ENCODE measurements at places on chromosomes 1 and 21. TPM values are rescaled to one million over a fixed set of nuclear protein-coding genes. Genes with fewer than 3 reads are reported as not detected.

DNA sequence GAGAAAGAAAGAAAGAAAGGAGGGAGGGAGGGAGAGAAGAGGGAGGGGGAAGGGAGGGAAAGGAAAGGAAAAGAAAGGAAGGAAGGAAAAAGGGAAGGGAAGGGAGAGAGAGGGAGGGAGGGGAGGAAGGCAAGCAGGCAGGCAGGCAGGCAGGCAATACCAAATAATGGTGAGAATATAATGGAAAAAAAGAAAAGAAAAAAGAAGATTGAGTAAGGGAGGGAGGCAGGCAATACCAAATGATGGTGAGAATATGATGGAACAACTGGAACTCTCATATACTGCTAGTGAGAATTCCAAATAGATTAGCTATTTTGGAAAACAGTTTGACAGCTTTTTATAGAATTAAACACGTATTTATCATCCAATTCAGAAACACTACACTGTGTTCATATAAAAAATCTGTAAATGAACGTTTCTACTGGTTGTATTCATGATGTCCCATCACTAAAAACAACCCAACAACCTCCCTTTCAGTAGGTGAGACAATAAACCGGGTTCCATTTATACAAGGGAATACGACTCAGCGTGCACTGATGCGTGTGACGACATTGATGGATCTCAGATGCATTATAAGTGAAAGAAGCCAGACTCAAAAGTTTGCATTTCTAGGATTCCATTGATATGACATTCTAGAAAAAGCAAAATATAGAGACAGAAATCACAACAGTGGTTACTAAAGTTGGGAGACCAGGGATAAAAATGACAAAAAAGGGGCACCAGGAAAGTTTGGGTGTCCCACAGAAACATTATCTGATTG is 226.4 kb downstream of the DSCAM start:
- DNase-seq = no peak

GRCh38 chr1:197951089-197951488 is 33.9 kb downstream of the LHX9 start:
- no peak for DNase-seq

DNA sequence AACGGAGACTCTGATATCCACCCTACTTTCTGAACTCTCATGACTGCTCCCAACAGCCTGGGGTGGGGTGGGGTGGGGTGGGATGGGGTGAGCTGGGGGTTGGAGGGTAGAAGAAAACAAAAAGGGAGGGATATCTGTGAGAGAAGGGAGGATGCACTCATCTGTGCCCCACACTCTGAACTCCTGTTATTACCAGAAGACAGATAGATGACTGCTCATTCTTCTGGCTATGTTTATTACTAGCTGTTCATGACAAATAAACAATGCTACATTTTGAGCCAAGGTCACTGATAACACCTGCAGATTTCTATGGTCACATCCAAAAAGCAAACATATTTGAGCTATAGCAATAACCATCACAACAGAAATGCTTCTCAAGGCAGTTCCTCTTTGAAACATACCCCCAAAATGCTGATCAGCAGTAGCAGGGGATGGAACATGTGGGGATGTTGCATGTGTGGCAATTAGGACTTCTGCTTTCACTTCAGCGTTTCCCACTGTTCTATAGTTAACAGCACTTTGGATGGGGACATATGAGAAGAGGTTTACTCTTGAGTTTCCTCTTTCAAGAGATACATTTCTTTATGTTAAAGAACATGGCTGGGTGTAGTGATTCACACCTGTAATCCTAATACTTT is 43.3 kb downstream of the GPR3 start:
- DNase-seq = no peak

DNA sequence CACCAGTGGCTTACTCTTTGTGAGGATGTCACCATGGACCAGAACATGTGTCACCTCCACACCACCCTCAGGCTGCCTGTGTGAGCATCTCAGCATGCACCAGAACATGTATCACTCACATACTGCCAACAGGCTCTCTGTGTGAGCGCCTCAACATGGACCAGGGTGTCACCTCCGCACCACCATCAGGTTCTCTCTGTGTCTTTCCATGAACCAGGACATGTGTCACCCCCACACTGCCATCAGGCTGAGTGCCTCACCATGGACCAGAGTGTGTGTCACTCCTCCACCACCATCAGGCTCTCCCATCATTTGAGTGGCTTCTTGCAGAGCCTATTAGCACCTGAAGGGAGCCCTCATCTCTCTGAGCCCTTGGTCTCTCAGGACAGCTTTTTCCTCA is 125.2 kb downstream of the ZNF648 start:
- no peak for DNase-seq

DNA sequence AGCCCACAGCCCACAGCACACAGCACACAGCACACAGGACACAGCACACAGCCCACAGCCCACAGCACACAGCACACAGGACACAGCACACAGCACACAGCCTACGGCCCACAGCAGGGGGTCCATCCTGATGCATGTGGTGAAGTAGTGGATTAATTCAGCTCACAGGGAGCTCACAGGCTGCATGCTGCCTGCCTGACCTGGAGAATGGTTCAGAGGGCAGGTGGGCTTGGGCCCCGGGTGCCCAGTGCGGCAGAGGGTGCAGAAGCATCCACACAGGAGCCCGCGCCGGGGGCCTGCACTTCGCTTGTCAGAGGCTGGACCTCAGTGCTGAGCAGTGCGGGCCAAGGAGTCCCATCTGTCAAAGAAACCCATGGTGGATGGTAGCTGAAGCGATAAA is 21.1 kb upstream of the AJAP1 start:
- no peak for DNase-seq

- DNase-seq = no peak
Measured at GRCh38 chr1:225711236-225711937, 58.5 kb upstream of the ENAH start.

GRCh38 chr1:43067977-43068751 is 103.9 kb downstream of the EBNA1BP2 start:
- DNase-seq = peak; percentile 22

GRCh38 chr1:214272964-214273533 is 7.9 kb upstream of the SMYD2 start:
- no peak for DNase-seq

- no peak for DNase-seq
Measured at GRCh38 chr1:98072047-98072446, 151.2 kb upstream of the DPYD start.

DNA sequence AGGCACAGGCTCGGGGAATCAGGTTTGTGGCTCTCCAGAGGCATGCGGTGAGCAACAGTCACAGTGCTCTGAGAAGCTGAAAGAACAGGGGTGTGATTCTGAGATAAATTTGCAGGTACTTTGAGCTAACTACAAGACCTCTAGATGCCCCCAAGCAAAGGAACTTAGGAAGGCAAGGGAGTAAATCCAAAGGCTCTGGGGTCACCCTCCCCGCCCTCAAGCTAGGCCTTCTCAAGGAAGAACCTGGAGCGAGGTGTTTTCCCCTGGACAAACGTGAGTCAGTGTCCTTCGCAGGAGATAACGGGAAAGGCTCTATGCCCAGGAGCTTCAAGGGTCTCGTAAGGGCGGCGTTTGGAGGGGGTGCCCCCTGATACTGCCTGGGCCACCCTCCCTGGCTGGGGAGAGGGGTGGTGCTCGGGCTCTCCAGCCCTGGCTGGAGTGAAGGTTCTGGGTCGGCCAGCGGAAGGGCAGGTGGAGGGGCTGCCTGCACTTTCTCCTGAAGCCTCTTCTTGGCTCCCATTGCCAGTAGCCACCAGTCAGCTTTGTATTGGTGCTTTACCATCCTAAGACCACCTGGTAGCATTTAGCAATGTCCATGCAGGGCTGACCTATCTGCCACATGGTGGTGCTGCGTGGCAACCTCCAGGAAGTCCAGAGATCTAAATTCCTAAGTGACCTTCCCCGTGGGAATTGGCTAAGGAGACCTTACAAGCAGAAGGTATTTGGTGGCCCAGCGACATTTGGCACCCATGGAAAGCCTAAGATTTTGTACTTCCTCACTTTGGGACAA is 44.0 kb downstream of the GPR161 start:
- no peak for DNase-seq

DNA sequence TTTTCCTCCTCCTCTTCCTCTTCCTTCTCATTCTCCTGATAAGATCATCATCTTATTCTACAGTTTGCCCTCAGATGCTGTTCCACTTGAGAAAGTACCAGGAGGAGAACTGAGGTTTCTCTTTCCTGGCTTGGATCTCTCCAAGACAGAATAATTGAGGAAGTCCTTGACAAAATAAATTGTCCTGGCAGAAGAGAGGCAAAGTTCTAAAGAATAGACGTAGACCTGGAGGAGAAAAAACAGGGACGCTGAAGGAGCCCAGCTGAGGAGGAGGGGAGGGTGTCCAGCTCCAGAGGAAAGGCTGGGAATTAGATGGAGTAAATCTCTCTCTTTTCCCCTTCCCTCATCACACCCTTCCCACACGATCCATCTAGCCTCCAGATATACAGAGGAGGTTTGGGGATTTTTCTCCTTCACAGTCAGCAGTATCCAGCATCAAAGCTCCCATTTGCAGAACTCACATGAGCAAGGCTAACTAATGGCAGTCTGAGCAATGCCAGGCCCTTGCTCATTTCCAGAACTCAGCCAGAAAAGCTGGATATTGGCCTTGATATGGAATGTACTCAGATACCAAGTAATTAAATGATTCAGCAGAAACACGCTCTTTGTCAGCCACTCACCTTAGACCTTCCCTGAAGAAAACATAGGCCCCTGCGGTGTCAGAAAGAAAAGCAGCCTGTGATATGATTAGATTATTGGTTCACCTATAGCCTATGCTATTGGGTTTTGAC is 5.1 kb upstream of the GNG12 start:
- no peak for DNase-seq

DNA sequence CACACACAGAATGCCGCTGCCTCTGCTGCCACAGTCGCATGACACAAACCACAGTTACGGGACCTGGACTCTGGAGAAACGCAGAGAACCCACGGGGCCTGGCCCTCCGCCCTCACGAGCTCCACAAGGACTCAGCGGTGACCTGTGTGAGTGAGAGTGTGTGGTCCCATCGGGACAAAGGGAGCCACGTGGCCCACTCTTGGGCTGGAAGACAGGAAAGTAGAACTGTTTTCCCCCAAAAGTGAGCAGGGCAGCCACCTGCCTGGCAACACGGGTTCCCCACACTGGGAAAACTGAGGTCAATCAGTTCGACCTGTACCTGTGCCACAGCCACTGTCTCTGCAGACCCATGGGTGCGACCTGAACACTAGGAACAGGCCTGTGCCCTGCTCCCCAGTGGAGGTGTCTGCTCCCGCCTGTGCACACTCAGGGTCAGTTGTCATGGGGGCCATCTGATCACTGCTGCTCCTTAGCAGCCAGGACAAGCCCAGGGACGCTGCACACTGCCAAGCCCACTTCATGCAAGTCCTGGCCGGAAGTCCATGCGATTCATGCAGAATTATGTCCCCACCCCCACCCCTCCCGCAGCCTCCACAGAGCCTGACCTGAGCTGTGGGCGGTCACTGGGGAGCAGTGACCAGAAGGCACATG is 54.4 kb upstream of the ADARB1 start:
- DNase-seq = no peak

Gene BATF3
- polyA plus RNA-seq = not detected

Gene UQCRHL
- 0.93 TPM for polyA plus RNA-seq

Gene TCHHL1
- polyA plus RNA-seq = not detected

All from muscle of arm (tissue), 14 donors.